Activated CD4-positive, alpha-beta T cell treated with anti-CD3 and anti-CD28 coated beads, Interleukin-2, amount 50 U/mL, for 4 hours (primary cell): ENCODE measurements at places on chromosomes 16 and 17.

DNA sequence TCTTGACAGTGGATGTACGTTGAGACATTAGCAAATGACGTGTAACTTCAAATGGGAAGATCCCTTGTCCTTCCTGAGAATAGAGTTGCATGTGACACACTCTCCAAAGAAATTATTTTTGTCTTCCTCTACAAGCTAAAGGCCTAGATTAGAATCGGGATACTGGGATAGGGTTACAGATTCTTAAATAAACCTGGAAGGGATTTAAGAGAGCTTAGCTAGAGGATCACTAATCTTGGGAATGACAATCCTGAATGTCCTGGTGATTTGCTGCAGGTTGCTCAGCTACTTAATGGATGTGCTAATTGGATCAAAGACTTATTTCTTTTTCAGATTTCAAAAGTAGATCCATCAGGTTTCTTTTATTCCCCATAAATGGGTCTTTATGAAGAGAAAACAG lies 101.9 kb downstream of the KCNJ2 start:
- DNase-seq, result no peak

- no peak for DNase-seq
Measured at GRCh38 chr16:13936596-13937081, 16.7 kb downstream of the ERCC4 start.

DNA sequence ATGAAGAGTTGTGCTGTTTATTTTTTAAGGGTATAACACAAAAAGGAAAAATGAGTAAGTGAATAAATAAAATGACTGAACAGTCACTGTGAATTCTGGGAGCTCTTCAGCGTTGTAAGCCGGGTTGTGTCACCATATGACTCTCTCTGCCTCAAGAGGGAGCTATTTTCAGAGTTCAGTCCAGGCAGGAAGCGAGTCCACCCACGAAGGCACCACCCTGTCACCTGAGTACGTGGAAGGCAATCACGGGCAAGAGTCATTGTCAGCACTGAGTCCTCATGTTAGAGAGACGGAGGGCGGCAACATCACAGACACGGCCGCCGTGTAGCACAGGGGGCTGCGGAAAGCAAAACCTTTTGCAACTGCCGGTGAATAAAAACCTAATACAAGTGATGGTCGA lies 227.6 kb downstream of the UTP18 start:
- DNase-seq, result peak; percentile 4

GRCh38 chr16:49855822-49856671 lies at the start of gene ZNF423:
Gene ZNF423, minus strand, starts transcription at chr16:49856112. Its CDS starts 338 bp downstream, at chr16:49855774.
- no peak for DNase-seq

- DNase-seq, result no peak
Measured at GRCh38 chr17:17087424-17088015, 45.3 kb downstream of the MPRIP start.

DNA sequence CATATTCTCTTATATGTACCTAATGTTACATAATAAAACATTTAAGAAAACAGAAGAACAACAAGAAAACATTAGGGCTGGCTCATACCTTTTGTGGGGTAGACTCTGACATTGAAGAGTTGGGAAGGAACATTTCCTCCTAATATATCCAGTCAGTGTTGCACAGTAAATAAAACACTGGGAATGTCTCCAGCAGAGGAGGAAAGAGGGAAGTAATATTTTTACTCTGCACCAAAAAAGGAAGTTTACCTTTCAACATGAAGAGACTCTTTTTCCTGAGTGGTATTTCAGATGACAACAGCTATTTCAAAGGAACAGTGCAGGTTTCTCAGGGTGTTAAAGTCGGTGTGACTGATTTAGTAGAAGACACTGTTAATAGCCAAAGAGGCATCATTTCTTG lies 31.9 kb downstream of the EPN2 start:
- no peak for DNase-seq

DNA sequence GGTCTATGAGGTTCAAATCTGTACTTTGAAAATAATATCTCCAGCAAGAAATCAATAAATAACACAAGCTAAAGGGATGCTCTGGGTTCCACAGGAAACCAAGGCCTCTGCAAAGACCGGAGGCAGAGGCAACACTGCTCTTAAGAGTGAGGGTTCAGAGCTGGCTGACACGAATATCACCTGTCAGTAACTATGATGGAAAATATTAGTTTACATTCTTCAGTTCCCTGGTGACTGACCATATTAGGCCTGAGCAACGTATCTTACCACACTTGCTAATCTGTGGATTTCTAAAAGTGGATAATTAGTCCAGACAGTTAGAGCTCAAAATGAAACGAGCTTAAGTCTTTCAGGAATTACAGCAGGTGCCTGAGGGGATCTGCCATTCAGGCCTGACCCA lies 459.3 kb downstream of the HS3ST3B1 start:
- DNase-seq, result no peak

GRCh38 chr17:82399601-82400101 lies 18.5 kb upstream of the HEXD start:
- no peak for DNase-seq

DNA sequence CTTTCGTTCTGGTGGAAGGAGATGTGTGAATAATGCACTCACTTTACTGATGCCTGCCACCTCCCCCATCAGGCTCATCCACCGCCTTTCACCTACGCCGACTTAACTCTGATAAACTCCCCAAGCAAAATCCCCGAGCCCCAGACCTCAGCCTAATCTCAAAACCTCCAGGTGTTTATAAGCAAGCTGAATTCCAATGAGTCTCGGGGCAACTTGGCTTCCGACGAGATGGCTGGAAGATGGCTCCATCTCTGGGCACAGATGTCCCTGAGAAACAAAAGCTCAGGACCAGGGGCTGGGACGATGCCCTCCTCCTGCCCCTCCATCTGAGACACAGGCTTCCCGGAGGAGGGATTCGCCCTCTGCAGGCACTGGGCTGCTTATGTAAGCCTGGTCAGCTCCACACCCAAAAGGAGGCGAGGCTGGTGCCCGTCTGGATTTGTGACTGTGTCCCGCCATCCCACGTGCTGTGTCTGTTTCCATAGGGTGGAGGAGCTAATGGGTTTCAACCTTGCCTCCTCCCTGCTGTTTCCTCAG lies 386.4 kb upstream of the TNRC6C start:
- no peak for DNase-seq

- no peak for DNase-seq
Measured at GRCh38 chr16:12057266-12057665, 80.7 kb downstream of the SNX29 start.

GRCh38 chr16:17567455-17567854 lies 96.7 kb upstream of the XYLT1 start:
- no peak for DNase-seq

DNA sequence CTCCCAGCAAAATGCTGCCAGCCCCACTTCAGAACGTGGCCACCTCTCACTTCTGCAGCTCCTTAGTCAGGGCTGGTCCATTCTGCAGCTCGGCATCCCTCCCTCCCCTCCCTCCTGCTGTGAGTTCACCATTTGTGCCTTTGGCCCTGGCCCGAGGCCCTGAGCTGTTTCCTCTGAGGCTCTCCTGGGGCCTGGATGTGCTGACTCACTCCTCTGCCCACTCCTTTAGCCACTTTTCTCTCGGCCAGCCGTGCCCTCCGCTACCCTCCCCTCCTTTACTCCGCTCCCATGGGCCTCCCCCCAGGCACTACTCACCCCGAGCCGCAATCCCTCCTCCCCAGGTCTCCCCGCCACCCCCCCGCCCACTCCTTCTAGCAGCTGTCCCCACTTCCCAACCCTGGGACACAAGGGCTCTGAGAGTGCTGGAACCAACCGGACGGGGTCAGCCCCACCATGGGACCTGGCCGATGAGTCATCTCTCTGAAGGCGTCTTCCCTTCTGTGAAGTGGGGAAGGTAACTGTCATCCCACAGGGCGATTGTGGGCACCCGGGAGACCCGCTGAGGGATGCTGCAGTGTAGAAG lies 11.5 kb downstream of the KCNG4 start:
- no peak for DNase-seq

DNA sequence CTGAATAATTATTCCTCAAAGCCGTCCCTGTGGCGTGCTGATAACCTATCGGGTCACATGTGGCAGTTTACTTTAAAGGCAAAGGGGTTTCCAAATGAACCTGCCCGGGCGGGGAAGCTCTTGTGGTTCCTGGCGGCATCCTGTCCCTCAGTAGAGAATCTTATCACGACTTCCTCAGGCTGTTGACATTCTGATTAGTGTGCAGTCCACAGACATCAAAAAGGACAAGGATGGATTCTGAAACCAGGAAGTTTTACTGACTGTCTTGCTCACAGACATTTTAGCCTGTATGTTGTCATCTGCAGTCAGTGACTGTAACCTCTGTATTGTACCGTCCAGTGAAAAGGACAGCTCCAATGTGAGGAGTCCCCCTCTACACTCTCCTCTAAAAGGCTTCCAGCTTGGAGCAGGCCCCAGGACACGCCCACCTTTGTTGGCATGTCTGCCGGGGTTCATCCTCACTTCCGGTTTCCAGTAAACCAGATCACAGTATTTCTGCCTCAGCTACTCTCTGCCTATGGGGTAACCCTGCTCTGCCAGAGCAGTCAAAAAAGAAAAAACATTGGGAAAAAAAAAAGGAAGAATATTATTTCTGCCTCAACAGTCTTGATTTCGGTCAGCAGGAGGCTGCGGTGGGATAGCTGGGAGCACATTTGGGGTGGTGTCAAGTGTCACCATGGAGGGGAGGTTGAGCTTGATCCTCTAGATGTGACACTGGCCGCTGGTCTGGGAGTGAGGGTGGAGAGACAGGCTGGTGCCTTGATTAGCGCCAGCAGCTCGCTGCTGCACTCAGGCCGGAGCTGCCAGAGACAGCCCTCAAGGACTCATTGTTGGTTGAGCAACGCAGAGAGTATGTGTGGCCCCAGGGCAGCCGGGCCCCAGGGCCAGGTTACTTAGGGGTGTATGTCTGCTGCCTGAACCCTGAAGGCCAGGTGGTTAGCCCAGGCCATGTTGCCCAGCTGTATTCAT lies 89.0 kb upstream of the DNAH17 start:
- DNase-seq, result peak; percentile 18

DNA sequence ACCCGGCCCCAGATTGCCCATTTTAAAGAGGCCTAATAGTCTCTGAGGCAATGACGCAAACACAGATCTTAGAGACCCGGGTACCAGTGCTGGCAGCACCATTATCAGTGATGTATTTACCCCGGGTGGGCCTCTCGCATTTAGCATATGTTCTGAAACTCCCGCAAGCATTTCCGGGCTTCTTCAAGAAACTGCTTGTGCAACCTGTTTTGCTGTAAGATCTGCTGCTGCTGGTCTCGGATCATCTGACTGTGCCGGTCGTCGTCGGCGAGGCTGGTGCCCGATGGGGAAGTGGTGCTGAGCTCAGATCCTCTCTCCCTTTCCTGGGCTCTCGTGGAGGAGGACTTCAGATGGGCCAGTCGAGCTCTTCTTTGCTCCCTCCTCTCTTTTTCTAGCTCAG lies 12.5 kb downstream of the CEP295NL start:
- peak; percentile 17 for DNase-seq

DNA sequence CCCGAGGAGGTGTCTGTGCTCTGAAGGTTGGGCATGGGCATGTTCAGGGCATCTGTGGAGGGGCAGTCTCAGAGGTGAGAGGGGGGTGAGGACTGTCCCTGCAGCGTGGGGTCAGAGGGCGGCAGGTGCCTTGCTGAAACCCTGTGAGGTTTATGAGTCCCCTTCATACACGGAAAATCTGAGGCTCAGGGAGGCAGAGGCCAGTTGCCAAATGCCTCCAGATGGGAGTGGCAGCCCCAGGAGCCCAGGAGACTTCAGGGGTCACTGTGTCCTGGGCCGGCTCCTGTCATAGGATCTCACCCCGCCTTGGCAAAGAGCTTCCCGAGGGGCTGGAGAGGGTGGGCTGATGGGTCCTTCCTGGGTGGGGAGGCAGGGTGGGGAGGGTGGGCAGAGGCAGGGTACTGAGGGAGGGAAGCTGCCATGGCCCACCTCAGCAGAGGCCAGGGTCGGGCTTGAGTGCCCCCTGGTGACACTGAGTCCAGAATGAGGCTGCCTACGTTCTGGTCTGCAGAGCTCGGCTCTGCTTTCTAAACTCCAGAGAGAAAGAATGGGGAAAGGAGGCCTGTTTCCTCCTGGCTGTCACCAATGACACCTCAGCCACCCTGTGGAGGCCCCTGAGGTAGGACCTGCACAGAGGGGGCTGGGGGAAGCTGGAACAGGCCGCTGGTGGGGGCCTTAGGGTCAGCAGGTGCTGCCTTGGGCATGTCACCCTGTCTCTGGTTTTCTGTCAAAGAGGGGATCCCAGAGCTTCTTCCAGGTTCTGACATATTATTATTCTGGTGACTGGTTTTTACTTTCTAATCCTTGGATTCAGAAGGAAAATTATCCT lies 1.1 kb downstream of the LGALS9 start:
- DNase-seq, result no peak

GRCh38 chr17:71995590-71995989 lies 125.2 kb upstream of the SOX9 start:
- DNase-seq, result no peak

DNA sequence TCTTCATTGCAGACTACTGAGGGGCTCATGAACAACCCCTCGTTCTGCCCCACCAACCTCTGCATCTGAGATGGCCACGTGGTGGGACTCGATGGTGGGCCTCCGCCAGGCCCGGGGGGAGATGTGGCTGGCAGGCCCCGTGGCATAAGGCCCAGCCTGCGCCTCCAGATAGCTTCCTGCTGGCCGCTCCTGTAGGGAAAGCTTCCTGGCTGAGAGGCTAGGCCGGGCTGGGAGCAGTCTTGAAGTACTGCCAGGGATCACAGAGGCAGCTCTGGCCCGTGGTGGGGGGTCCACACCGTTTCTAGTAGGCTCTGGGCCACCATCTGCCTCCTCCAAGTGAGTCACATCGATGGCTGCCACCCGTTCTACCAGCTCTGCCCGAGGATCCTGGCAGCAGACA lies 7.6 kb downstream of the CAMKK1 start:
- DNase-seq, result no peak

- DNase-seq, result no peak
Measured at GRCh38 chr17:63309021-63309420, 137.1 kb downstream of the CYB561 start.

- no peak for DNase-seq
Measured at GRCh38 chr17:3792481-3792880, 8.5 kb downstream of the ITGAE start.

DNA sequence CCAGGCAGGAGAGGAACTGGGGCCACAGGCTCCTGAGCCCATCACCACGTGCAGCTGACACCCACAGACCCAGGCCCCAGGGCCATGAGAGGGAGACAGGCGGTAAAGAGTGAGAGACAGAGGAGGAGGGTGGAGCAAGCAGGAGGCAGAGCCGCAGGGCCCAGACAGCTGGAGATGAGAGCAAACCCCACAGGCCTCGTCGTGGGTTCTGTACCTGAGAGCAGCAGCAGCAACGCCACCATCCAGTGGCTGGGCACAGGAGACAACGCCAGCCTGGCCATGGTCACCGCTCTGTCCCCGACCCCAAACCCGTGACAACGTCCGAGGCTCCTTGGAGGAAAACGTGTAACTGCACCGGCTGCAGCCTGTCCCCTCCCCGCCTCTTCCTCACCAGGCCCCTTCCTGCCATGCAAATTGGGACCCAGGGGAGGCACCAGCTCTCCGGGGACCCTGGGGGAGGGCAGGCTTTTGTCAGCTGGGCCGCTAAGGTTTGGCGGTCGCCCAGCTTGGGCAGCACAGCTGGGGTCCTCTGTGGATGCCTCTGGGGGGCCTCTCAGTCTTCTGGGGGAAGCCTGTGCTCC lies at the start of gene CD79B:
TSS of gene CD79B (minus strand) at position 351 of the 581 bp plus-strand sequence. CDS start at position 281, 70 bp downstream.
- DNase-seq, result peak; percentile 15

GRCh38 chr17:81257533-81257932 lies 18.4 kb downstream of the NDUFAF8 start:
- DNase-seq, result no peak

GRCh38 chr17:82212331-82213250 lies at the start of gene CCDC57:
Gene CCDC57, minus strand, starts transcription at chr17:82212842. Its CDS starts 10,898 bp downstream, at chr17:82201944.
- DNase-seq, result peak; percentile 42
